Right lobe of liver (tissue), 6 donors: ENCODE measurements at places on chromosomes 7 and 10. TPM values are rescaled to one million over a fixed set of nuclear protein-coding genes. Genes with fewer than 3 reads are reported as not detected.

- no peak for DNase-seq
Observed at GRCh38 chr10:78314651-78315050, 281.0 kb downstream of the RPS24 start.

DNA sequence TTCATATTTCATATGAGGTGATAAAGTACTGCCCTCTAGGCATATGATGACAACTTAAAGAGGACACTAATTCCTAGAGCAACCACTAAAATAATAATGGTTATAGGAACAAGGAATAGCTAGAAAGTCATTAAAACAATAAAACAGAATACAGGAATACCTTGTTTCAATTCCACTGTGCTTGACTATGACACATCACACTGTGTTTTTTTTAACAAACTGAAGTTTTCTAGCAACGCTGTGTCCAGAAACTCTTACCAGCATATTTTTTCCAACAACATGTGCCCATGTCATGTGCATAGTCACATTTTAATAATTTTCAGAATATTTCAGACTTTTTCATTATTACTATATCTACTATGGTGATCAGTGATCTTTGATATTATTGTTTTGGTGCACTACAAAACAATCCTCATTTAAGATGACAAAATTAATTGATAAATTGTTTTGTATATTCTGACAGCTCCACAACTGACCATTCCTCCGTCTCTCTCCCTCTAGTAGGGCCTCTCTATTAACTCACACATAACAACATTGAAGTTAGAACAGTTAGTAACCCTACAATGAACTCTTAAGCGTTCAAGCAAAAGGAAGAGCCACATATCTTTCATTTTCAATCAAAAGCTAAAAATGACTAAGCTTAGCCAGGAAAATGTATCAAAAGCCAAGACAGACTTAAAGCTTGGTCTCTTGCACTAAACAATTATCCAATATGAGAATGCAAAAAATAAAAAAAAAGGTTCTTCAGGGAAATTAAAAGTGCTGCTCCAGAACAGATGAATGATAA is 85.8 kb downstream of the SNX13 start:
- DNase-seq = no peak

DNA sequence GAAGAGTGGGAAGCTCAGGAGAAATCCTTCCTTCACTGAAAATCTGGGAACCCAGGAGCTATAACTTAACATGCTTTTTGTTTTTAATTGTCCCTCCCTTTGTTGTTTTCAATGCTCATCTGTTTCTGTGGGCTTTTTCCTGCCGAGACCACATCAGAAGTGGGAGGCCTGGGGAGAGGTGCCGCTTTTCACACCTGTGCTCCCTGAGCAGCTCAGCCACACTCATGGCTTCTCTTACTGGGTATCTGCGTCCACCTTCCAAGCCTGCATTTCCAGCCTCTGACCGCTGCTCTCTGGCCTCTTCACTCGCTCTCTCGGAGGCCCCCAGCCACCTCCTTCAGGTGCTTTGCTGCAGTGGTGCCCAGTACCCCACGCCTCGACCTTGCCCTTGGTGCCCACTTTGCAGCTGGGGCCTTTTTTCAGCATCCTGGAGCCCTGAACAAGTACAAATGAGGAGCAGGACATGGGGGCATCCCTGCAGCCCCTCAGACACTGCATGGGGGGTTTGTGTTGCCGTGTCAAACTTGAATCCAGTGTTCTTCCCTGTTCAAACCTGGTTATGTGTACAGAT is 9.9 kb downstream of the C7orf57 start:
- no peak for DNase-seq

DNA sequence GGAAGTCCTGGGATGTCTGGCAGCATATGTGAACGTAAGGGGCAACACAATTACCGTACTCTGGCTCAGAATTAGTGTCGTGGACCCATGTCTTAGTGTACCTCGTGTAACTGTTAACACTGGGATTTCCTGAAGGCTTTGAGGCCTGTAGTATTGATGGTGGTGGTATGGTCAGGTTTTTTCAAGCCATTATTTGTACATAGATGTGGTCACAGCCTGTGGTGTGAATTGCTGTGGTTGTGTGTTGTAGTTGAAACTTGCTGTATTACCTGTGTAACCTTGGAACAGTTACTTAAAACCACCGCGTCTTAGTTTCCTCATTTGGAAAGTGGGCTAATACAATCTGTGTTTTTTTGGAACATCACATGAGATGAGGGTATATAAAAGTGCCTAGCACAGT is 5.3 kb downstream of the EXOC4 start:
- DNase-seq = no peak

DNA sequence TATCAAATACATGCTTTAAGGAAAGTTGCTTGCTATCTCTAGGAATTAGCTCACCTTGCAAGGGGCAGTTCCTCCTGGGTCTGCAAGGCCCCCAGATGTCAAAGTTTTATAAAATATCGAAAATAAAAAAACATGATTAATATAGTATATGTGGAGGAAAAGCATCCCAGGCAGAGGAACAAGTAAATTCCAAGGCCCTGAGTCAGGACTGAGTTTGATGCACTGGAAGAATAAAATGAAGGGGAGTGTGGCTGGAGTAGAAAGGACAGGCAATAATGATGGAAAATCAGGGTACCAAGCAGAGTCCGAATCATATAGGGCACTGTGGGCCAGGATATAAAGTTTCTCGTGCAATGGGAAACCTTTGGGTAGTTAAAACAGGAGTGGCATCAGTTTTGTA is 112.4 kb upstream of the EEPD1 start:
- DNase-seq = no peak

DNA sequence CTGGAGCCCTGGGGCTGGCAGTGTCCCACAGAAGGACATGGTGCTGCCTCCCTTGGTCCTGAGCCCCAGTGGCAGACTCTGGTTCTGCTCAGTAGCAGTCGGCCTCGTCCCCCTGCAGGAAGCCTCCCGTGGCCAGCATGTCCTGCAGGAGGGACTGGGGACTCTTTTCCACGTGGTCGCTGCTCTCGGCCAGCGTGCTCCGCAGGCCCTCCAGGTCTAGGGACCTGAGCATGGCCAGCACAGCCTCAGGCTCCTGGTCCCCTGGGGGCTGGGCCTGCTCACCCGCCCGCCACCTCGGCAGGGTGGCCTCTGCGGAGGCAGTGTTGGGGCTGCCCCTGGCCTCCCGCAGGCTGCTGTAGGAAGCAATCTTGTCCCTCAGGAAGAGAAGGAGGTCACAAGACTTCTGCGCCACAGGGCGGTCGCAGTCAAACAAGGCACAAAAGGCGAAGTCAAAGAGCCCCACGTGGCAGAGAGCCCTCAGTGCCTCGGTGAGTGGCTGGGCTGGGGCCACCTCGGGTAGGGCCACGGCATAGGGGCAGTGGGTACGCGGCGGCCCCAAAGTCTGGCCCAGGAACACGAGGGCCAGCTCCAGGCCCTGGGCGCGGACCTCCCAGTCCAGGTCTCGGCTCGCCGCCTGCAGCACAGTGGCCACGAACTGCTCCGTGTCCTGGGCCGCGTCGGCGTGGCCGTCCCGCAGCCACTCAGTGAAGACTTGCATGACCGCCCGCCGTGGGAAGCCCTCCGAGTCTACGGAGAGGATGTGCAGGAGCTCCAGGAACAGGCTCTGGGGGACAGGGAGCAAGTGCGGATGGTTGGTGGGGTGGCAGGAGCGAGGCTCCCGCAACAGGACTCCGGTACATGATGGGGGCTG is 17.1 kb downstream of the BRAT1 start:
- peak; percentile 28 for DNase-seq

DNA sequence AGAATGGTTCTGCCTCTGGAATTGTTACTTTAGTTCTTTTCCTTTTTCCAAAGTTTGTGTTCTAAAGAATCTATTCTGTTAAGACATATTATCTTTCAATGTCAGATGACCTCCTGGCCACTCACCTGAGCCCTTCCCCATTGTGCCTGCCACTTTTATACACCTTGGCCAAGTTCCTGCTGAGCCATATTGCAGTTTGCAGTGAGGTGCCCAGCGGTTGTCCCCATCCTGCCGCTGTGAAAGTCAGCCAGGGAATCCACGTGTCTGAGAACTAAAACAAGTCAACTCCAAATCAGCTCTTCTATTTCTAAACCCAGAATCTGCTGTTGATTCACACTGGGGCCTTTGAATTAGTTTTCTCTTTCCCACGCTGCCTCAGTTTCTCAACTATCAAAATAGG is 641.1 kb downstream of the SUGCT start:
- DNase-seq = no peak

GRCh38 chr7:122412441-122412840 is 107.9 kb upstream of the FEZF1 start:
- DNase-seq = no peak

- DNase-seq = no peak
Observed at GRCh38 chr10:99926925-99927720, 82.6 kb downstream of the DNMBP start.

DNA sequence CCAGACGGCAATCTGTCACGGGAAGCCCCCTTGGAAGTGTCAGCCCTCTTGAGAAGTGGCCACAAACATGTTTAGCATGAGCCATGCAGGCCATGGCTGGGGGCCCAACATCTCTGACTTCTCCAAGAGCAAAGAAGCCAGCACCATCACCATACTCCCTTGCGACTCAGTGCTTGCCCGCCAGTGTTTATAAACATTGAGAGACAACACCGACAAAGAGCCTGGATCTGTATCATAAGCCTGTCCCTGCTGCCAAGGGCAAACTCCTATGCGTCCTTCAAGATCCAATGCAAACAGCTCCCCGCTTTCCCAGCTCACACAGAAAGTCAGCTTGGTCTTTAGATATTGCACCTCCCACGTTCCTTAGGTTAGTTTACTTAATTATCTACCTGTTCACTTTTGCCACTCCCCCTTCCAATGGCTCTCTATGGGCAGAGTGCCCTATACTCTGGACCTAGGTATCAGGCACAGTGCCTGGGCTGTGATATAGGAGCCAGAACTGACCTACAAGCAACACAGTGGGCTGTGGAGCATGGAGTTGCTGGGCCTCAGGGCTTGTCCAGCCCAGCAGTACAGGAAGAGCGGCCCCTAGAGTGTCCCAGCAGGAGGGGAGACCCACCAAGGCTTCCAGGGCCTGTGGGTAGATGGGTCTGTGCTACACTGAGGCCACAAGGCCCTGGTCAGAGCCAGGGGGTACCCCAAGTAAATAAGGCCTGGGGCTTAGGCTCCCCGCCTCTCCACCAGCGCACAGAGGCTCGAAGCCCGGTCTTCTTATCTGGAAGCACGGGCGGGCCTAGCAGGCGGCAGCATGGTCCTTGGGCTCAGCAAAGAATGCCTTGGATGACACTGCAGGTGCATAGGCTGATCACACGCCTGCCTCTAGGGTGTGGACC is 37.7 kb downstream of the CAMK2B start:
- DNase-seq = peak; percentile 35

DNA sequence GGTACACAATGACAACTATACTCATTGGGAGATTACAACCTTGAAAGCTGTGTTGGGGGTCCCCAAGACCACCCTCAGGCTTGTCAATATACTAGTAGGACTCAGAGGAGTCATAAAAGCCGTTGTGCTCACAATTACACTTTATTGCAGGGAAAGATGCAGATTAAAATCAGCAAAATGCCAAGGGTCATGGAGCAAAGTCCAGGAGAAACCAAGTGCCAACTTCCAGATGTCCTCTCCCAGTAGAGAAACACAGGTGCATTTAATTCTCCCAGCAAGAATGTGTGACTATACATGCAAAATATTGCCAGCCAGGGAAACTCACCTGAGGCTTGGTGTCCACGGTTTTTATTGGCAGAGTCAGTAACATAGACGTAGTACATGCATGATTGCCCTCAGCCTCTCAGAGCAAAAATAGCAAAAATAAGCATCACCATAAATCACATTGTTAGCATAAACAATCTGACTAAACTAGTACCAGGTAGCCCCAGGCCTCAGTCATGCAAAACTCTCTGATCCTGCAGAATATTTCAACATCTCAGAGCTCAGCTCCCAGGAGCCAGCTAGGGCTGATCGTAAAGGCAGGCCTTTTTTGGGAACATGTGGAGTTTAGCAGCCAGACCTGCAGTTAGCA is 50.7 kb downstream of the VIM start:
- DNase-seq = no peak

GRCh38 chr7:29613100-29613499 is 49.5 kb downstream of the PRR15 start:
- no peak for DNase-seq

DNA sequence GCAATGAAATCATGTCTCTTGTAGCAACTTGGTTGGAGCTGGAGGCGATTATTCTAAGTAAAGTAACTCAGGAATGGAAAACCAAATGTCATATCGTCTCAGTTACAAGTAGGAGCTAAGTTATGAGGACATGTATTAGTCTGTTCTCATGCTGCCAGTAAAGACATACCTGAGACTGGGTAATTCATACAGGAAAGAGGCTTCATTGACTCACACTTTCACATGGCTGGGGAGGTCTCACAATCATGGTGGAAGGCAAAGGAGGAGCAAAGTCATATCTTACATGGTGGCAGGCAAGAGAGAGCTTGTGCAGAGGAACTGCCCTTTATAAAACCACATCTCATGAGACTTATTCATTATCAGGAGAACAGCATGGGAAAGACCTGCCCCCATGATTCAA is 370.1 kb upstream of the PRKCQ start:
- no peak for DNase-seq

DNA sequence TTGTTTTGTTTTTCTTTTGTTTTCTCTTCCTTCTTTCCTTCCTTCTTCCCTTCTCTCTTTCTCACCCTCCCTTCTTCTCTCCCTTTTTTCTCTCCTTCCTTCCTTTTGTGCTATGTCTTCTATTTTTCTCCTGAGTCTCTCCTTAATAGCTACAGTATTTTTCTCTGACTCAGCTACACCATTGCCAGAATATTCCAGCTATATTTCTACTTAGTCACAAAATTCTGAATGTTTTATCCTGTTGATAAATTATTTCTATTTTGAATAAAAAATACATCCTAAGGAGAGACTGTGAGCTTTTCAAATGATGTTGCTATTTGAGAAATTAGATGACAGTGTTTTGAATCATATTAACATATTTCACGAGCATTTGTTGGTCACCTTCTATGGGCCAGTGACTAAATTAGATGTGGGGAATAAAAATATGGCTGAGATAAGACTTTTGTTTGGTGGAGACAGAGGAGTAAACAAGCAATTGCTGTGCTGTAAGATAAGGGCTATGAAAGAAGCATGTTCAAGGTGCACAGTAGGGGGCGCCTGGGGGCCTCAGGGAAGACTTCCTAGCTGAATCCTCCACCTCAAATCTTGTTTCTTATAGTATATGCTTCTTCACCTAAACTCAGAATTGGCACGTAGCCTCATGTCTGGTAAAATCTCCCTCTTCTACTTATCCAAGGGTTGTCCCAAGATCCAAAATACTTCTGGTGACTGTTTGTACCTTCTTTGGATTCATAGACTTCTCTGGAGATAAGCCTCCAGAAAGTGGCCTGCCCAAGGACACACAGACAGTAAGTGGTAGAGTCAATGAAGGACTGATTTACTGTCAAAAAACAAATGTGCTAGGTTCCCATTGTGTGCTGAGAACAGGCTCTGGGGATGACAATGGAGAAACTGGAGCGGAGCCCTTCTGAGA is 115.5 kb upstream of the CREB5 start:
- no peak for DNase-seq

The FAM185A gene
- total RNA-seq = 6.6 TPM

The ELN gene
- 5.9 TPM for total RNA-seq

The SLC26A5 gene
- 1.1 TPM for total RNA-seq

The ATP6V0E2 gene
- total RNA-seq = 62.9 TPM

The EBLN1 gene
- not detected for total RNA-seq

The EGR2 gene
- not detected for total RNA-seq

The FKBP9 gene
- total RNA-seq = 28.6 TPM

The DGKI gene
- total RNA-seq = 0.35 TPM

The HTRA1 gene
- total RNA-seq = 218 TPM

The HMX2 gene
- total RNA-seq = not detected
